ENCODE measurements at places on chromosomes 1 and 21.

DNA sequence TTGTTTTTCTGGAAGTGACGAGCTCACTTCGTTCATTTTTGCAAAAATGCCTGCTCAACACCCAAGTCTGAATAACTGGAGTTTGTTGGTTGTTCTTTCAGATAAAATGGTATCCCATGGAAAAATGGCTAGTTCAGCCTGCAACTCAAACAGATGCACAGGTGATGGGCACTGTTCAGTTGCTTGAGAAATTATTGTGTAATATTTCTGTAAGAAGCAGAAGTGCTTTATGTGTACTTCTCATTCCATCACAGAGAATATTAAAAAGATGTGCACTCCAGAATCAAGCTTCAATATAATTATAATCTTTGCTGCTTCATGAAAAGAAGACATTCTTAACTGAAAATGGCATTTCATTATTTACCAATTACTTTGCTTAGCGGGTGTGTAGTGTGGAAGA is 9.1 kb downstream of the SYT2 start:
- no peak for DNase-seq

- DNase-seq: no peak
Measured at GRCh38 chr1:210692796-210693195, 364.1 kb downstream of the HHAT start.

DNA sequence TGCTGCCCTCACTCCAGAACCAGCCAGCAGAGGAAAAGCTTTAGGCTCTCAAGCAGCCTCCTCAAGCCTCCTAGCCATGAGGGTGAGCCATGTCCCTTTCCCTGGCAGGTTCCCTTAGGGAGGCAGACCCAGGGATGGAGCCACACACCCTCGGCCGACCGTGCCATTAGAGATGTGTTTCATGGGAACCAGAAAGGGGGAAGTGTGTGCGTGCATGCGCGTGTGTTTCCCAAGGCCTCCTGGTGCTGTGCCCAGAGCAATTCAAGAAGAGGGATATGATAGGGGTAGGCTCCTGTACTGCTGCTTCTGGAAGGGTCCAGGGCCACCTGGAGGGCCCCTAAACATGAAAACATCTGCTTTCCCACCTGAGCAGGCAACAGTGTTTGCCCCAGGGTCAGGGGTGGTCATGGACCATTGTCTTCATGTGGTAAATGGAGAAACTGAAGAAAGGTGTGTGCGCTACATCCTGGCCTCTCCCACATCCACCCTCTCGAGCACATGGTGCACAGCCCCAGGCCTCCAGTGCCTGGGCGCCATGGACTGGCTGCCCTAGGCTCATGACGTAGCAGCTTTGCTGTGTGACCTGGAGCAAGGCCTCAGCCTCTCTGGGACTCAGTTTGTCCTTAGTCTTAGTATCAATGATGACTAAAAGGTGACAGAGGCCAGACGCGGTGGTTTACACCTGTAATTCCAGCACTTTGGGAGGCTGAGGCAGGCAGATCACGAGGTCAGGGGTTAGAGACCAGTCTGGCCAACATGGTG is 48.1 kb downstream of the SYF2 start:
- DNase-seq: no peak

- no peak for DNase-seq
Measured at GRCh38 chr1:218588540-218589172, 243.5 kb downstream of the TGFB2 start.

GRCh38 chr1:183070923-183071618 is 47.9 kb downstream of the LAMC1 start:
- DNase-seq: peak; percentile 98

- peak; percentile 62 for DNase-seq
Measured at GRCh38 chr1:156704930-156705320, 458 bp downstream of the CRABP2 start.

DNA sequence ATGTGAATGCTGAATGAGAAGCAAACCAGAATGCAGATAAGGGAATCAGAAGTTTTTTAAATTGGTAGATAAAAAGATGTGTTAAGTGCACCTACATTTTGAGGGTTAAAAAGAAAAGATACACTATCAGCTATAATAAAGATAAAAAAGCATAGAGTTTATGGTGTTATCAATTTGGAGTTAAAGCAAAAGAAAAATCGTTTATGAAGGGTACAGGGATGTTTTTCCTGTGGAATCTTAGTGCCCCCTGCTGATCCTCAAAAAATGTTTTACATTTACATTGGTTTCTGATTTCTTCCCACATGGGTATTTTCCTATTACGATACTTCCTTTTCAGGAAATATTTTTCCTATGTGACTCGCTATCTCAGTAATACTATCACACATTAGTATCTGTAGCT is 293.5 kb downstream of the MRPL39 start:
- peak; percentile 50 for DNase-seq

- DNase-seq: no peak
Measured at GRCh38 chr1:158830074-158830677, 975 bp upstream of the MNDA start.

DNA sequence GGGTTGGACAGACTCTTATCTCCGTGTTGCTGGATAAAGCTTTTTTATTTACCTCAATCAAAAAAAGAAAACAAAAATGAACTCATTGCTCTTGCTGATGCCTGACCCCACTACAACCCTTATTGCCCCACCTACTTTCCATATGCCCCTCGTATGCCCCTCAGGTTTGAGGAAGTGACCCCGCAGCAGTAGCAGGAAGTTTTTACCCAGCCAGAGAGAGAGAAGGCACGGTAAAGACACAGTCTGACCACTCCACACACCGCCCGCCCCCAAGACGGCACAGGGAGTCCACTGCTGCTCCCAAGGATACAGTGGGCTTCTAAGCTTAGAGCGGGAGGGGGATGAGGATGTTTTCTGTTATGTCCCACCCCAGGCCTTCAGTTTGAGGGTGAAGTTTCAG is 9.8 kb downstream of the PLEKHO1 start:
- DNase-seq: no peak

DNA sequence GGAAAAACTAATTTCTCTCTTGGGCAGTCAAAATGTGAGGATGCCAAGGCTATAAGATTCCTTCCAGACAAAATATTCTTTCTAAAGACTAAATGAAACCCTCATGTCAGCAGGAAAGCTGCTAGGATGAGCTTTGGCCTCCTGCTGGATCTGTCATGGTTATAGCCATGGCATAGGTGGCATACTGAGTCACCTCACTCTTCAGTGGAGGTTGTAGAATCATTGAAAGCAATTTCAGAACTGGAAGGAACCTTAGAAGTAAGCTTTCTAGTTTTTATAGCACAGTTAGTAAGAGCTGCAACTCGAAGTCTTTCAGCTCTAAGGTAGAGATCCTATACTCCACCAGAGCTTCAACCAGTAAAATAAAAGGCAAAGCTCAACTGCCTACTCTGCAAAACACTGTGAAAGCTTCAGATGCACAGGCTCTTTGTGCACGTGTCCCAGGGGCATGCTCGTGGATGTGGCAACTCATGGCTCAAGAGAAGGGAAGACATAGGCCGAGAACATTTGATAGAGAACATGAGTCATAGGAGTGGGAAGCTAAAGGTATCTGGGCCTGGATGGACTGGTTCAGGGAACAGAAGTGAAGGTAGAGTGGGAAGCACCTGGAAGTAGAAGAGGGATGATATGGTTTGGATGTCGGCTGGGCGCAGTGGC is 5.8 kb downstream of the AVPR1B start:
- DNase-seq: no peak

DNA sequence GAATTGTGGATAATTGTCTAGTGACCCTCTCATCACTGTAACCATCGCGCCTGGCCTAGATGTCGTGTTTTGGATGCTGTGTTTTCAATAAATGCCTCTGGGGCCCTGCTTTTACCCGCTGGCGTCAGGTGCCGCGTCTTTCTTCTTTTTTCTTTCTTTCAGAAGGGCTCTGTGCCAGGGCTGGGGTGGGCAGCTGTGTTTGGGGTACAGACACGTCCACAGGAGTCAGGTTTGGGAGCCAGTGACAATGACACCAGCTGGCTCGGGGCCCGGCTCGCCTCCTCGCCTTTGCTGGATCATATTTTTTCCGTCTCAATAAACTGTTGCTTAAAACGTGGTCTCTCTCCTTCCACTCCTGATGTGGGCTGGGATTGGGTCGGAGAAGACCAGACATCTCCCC is 16.1 kb downstream of the TMEM201 start:
- no peak for DNase-seq

DNA sequence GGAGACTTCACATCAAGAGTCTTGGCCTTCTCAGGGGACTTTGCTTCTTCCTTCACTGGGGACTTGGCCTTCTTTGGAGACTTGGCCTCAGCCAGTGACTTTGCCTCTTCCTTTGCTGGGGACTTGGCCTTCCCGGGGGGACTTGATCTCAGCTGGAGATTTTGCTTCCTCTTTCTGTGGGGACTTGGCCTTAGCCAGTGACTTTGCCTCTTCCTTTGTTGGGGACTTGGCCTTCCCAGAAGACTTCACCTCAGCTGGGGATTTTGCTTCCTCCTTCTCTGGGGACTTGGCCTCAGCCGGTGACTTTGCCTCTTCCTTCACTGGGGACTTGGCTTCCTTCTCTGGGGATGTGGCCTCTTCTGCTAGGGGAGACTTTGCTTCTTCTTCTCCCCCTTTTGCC is 13.5 kb upstream of the CD2 start:
- no peak for DNase-seq

- DNase-seq: no peak
Measured at GRCh38 chr1:223006371-223006770, 136.7 kb downstream of the TLR5 start.

DNA sequence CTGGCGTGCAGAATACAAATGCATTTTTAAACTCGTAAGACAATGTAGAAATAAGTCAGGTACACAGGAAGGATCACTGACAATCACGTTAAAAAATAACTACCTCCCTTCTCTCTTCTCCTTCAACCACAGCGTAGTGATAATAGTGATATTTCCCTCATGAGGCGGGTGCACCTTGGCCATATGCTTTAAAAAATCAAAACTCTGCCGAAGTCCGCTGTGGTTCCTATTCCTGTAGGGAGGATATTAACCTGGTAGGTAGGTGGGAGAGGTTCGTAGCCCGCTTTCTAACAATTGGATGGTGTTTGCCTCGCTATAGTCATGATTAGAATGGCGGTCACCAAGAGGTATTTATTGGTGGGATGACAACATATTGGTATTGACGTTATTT is 732 bp downstream of the GREM2 start:
- DNase-seq: no peak

DNA sequence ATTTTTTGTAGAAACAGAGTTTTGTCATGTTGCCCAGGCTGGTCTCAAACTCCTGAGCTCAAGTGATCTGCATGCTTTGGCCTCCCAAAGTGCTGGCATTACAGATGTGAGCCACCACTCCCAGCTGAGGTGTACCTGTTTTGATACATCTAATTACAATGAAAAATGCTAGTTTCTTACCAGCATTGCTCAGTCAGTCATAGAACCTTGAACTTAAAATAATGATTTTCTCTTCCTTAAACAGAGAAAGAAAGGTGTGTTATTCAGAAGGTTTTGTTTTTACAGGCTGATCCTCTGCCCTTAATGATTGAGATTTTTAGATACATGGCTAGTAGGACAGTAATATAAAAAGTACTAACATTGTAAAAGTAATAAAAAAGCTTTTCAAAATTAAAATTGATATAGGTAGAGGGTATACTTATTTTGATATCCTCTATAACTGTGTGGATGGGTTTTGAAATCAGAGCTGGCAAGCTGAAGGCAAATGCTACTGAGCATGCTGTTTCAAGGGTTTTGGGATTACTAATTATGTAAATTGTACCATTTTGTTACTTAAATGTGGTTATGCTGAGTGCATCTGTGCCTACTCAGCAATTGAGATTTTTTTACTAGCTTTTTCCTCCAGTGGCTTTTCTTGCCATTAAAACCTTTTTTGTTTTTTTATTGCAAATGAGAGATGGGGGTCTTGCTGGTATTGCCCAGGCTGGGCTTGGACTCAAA is 16.1 kb downstream of the PRRC2C start:
- no peak for DNase-seq

DNA sequence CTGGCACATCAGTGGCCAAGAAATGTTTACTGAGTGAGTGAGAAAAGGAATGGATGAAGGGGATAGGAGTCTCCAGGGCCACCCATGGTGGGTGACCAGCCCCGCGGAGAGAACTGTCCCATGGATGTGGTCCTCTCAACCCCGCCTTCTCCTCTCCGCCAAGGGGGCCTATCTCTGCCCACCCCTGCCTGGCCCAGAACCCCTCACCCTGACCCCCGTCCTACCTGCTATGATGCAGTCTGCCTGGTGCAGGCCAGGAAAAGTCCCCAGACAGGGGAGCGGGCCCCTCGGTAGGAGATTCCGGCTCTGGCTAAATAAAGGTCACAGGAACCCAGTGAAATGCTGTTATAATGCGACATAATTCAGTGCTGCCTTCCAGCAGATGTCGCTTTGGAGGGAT is 107.6 kb downstream of the PTPRU start:
- DNase-seq: no peak

- DNase-seq: peak; percentile 99
Measured at GRCh38 chr21:38323721-38324531, 67.1 kb downstream of the KCNJ15 start.

- DNase-seq: no peak
Measured at GRCh38 chr1:240528591-240528990, 83.4 kb downstream of the GREM2 start.

DNA sequence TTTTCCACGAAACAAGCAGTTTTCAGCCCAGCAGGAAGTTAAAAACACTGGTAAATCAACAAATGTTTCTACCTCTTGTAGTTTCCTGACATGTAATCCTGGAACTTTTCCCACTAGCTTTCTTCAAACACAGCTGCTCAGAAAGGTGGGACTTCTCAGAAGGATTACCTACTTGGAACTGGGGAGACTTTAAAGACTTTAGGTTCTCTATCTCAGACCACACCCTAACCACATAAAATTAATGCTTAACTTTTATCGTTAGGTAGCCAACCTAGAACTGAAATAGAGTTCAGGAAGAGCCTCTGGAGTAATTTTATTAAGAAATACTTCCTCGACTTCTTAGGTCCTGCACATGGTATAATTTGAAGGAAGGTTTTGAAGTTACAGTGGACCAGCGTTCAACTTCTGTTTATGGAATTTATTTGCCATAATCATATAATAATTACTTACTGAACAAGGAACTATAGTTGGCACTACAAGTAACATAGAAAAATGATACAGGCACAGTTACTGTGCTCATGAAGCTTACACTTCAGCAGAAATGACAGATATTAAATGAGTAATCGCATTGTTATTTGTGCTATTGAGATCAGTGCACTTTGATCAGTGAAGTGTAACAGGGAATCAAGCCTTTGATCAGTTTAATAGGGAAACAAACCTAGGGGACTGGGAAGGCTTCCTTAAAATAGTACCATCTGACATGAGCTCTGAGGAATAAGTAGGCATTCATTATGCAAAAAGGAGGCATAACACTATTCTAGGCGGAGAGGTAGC is at the start of gene BCL2L15:
TSS of gene BCL2L15 (minus strand) at position 180 of the 774 bp plus-strand sequence. CDS start 206 bp downstream, outside the sequence.
- no peak for DNase-seq

GRCh38 chr1:59243550-59243949 is 53.3 kb upstream of the FGGY start:
- DNase-seq: no peak

GRCh38 chr1:91653183-91653582 is 152.5 kb downstream of the CDC7 start:
- DNase-seq: no peak

All from AG10803 (cell line).